Activated CD4-positive, CD25-positive, alpha-beta regulatory T cell treated with anti-CD3 and anti-CD28 coated beads, Interleukin-2, amount 50 U/mL, for 72 hours (primary cell): ENCODE measurements at places on chromosomes 13 and 19.

- no peak for DNase-seq
Observed at GRCh38 chr19:9309974-9310446, 372 bp upstream of the ZNF699 start.

GRCh38 chr13:36616706-36617105 is 57.1 kb upstream of the SERTM1 start:
- DNase-seq, result no peak

GRCh38 chr19:15213715-15214381 is 13.1 kb upstream of the NOTCH3 start:
- no peak for DNase-seq

- no peak for DNase-seq
Observed at GRCh38 chr19:40752257-40752781, 1.3 kb downstream of the SNRPA start.

DNA sequence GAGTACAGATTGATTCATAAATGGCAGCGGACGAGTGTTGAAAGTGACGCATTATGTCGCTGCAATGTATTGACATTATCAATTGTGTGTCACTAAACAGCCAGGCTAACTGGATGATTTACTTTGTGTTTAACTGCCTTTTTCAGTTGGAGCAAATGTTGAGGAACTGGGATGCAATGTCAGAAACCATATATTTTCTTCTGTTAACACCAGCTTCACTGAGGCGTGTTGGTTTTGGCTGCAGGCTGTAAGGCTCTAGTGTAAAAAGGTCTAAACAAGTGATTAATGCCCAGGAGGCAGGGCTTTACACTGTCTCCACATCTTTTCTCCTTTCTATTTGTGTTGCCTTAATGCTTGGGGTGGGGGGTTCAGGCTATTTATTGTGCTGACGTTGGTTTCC is 80.1 kb downstream of the GGACT start:
- no peak for DNase-seq

- no peak for DNase-seq
Observed at GRCh38 chr13:67568205-67568604, 338.1 kb upstream of the PCDH9 start.

GRCh38 chr13:94063848-94064247 is 415.6 kb downstream of the DCT start:
- no peak for DNase-seq

DNA sequence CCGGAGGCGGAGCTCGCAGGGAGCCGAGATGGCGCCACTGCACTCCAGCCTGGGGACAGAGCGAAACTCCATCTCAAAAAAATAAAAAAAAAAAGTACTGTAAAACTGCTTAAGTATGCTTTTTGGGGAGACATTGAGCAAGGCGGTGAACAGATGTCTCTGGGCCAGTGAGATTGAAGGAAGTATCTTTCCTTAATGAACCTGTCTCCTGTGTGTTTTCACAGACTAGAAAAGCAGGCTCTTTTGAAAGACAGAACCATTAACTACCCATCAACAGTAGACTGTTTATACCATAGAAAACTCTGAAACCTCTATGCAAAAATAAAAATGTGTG is 1.5 kb upstream of the ECH1 start:
- no peak for DNase-seq

GRCh38 chr19:1018932-1019615 is 1.8 kb downstream of the TMEM259 start:
- no peak for DNase-seq

DNA sequence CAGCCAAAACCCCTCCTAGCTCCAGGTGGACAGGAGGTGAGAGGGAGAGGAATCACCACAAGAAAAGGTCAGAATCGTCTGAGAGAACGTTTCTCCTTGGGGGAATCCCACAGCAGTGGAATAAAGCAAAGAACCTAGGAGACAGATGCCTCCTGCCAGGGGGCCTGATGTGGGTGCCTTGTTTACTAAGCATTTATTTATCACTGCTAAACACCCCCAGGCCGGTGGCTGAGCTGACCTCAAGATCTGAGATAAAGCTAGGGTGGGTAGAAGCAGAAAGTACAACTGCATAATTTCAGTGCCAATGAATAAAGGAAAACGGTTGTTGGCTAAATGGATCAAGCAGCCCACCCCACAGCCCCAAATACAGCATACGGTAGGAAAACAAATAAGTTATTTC is 33.9 kb upstream of the ATP11A start:
- DNase-seq, result no peak

DNA sequence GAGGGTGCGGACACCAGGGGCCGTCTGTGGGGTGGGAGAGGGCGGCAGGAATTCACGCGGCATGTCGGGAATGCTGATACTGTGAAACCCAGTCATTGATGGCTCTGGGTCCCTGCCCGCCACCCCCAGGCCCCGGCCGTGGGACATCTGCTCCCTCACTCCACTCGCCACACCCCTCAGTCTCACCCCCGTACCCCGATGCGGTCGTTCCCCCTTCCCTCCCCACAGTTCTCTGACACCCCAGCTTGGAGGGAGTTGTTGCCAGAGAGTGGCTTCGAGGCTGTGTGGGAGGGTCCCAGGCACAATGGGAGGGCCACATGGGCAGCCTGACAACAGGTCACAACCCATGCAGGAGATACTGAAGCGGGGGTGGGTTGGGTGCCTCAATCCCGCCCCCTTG is 1.8 kb downstream of the MAG start:
- no peak for DNase-seq

DNA sequence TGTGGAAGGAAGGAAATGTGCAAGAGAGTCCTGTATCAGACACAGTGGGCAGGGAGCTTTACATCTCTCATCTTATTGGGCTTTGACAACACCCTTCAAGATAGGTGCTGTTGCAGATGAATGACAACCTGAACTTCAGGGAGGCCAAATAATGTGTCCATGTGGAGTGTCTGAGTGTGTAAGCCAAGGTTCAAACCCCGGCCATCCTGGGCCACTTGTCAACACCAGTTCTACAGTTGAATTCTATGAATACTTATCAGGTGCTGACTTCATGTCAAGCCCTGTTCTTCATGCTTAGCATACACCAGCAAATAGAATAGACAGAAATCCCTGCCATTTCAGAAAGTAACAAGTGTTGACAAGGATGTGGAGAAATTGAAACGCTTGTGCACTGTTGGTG is 354.4 kb downstream of the KCNRG start:
- DNase-seq, result no peak

GRCh38 chr13:79466872-79467271 is 14.1 kb upstream of the NDFIP2 start:
- DNase-seq, result no peak

DNA sequence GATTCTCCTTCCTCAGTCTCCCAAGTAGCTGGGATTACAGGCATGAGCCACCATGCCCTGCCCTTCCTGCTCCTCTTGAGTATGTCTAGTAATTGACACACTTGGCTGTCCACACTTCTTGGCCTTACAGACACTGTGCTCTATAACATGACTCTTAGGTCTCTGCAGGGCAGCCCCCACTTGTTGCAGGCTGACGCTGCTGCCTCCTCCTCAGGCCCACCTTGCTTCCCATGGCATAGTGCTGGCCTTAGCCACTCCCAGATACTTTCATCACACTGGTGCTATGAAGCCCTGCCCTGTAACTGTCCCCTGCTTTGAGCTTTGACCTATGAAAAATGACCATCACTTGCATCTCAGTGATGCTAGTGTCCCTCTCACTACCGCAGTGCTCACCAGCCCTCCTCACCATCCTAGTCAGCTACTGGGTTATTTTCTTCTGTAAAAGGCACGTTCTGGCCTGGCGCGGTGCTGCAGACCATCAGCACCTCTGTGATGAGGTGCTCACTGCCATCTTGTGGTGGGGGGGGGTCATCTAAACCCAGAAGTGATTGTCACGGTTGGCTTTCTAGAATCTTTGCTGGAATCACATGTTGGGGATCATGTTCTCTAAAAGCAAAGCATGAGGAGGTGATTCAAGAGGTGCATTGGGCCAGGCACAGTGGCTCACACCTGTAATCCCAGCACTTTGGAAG is 9.8 kb downstream of the ERICH4 start:
- no peak for DNase-seq

GRCh38 chr19:28583713-28584112 is 629.2 kb downstream of the UQCRFS1 start:
- DNase-seq, result no peak

GRCh38 chr13:77815330-77815729 is 103.3 kb downstream of the EDNRB start:
- DNase-seq, result no peak

- no peak for DNase-seq
Observed at GRCh38 chr19:35125749-35126623, 8.9 kb downstream of the LGI4 start.
